RPMI7951 (cell line): ENCODE measurements at places on chromosomes 2 and 18. TPM values are rescaled to one million over a fixed set of nuclear protein-coding genes. Genes with fewer than 3 reads are reported as not detected.

Gene ZAP70
- 2.0 and 2.1 TPM in 2 replicates for total RNA-seq

Gene DNER
- 109 and 126 TPM in 2 replicates for total RNA-seq

Gene CRIM1
- total RNA-seq = 35.1 and 44.2 TPM in 2 replicates

Gene DRC1
- 0.24 TPM in 1 of 2 replicates, not detected in the other for total RNA-seq

Gene IL1B
- total RNA-seq = 57.5 and 71.6 TPM in 2 replicates

- no peak for DNase-seq
These were observed 28.4 kb upstream of the ID2 start for GRCh38 chr2:8653485-8653884.

GRCh38 chr2:232310696-232311095, 67.9 kb upstream of the ALPP start:
- no peak for DNase-seq

DNA sequence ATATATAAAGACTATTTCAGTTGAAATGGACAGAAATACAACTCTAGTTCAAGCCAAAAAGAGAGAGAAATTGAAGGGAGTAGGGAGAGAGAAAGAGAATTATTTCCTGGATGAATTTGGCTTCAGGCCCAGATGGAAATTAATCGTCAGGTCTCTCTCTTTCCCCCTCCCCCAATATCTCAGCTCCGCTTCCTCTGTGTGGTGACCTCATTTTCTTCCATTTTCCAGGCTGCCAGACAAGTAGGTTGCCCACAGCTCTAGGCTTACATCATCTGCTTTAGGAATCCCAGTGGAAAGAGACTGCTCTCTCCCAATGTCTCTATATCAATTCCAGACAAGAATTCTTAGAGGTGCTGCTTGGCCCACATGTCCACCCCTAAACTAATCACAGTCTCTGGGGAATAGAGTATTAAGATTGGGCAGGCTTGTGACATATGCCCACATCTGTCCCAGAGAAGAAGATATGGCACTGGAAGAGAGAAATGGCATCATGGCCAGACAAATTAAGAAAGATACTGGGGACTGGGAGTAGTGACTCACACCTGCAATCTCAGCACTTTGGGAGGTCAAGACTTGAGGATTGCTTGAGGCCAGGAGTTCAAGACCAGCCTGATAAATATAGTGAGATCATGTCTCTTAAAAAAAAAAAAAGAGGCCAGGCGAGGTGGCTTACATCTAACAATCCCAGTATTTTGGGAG, 37.2 kb upstream of the CFAP36 start:
- peak; percentile 51 for DNase-seq

DNA sequence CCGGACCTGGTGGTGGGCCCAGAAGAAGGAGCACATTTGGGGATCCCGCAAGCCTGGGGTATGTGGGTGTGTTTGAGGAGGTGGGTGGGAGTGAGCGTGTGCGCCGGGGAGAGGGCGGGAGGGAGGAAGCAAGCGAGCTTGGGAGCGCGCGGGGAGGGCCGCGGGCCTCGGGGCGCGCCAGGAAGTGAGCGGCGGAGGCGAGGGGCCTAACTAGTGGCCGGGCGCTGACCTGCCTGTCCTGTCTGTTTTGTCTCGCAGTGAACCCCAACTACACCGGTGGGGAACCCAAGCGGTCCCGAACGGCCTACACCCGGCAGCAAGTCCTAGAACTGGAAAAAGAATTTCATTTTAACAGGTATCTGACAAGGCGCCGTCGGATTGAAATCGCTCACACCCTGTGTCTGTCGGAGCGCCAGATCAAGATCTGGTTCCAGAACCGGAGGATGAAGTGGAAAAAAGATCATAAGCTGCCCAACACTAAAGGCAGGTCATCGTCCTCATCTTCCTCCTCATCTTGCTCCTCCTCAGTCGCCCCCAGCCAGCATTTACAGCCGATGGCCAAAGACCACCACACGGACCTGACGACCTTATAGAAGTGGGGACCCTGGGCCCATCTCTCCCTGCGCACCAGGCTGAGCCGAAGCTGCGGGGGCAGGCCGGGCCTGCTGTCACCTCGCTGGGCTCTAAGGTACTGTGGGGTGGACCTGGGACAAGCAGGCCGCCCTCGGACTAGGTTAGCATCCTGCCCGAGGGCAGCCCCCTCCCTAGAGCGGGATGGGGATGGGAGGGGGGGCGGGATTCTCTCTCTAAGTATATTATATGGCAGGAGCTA, 1.2 kb downstream of the HOXD4 start:
- peak; percentile 66 for DNase-seq

DNA sequence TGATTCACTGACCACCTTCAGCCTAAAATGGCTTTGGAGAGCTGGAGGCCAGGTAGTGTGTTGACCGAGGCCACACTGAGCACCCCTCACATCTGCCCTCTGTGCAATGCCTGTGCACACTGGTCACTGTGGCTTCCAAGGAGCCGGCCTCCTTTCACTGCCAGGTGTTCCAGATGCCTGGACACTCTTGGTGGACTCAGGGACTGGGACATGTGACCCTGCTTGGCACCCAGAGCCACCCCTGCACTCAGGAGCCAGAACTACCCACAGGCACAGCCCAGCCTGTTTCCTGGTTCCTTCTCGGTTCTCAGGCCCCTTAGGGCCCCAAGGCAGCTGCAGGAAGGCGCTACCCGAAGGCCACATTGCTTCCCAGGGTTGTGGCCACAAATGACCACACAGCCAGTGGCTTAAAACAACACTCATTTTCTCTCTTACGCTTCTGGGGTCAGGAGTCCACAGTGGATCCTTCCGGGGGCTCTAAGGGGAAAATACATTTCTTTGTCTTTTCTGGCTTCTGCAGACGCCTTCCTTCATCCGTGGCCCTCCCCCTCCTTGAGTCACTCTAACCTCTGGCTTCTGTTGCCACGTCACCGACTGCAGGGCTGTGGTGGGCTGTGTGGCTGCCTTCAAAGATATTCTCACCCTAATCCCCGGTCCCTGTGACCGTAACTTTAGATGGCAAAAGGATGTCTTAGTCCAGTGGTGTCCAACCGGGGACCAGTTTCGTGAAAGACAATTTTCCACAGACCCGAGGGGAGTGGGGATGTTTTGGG, 78.6 kb downstream of the ASB1 start:
- peak; percentile 78 for DNase-seq

DNA sequence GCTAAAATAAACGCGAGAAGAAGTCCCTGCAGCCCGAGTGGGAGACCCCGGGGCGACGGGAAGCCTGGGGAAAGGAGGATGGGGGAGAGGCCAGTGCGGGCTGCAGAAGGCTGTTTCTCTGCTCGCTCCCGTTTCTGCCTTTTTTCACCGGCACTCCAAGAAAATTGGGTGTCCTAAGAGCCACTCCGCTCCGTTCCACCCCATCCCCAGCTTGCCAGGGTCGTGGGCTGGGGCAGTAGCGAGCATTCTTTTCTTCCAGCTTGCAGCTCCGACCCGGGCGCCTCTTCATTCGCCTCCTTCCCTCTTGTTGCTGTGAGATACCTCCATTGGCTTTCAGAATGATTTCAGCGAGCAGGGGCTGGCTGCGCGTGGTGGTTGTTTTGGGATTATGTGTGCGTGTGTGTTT, 1.1 kb downstream of the HOXD3 start:
- DNase-seq = no peak

DNA sequence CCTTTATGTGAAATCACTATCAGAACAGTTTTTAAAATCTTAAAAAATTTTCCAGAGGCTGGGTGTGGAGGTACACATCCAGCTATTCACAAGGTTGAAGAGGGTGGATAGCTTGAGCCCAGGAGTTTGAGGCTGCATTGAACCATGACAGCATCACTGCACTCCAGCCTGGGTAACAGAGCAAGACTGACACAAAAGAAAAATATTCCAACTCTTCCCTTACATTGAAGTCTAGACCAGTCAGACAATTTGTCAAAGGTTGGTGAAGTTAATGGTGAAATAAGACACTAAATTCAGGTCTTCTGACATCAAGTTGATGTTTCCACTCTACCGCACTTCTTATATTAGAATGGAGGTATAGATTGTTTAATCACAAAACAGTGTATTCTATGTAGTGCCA, 52.8 kb downstream of the HYCC2 start:
- no peak for DNase-seq

GRCh38 chr18:44882163-44882868, 201.6 kb downstream of the SETBP1 start:
- no peak for DNase-seq

DNA sequence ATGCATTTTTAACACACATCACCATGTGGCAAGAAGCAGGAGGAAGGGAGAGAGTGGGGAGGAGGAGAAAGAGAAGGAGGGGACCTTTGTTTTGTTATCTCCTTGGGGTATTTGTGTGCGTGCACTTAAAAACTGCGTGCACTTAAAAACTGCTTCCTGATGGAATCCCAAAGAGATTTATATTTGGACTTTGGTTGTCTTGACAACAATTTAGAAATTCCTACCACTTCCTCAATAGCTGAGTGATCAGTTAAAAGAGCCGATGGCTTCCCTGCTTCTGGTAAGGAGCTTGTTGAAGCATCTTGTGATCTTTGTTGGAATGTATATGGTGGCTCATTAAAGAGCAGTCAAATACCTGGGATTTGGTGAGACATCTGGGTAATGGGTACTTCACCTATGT, 4.5 kb downstream of the RAB31 start:
- no peak for DNase-seq

DNA sequence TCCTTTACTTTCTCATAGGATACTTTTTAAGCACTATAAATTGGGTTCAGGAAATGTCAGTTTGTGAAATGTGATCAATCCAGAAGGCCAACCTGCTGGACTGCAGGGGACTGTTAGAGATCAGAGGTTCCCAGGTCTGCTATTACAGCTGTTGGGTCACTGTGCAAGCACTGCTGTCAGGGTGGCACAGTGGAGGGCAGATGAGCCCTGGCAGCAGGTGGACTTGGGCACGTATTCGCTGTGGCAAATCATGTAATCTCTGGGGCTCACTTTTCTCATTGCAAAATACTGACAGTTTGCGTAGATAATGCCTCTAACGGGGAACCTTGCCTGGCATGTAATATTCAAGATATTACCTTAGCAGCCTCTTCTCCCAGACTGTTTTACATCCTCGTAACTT, 18.1 kb downstream of the RAB31 start:
- DNase-seq = no peak

GRCh38 chr2:35614640-35615039, 740.9 kb upstream of the CRIM1 start:
- DNase-seq = no peak

DNA sequence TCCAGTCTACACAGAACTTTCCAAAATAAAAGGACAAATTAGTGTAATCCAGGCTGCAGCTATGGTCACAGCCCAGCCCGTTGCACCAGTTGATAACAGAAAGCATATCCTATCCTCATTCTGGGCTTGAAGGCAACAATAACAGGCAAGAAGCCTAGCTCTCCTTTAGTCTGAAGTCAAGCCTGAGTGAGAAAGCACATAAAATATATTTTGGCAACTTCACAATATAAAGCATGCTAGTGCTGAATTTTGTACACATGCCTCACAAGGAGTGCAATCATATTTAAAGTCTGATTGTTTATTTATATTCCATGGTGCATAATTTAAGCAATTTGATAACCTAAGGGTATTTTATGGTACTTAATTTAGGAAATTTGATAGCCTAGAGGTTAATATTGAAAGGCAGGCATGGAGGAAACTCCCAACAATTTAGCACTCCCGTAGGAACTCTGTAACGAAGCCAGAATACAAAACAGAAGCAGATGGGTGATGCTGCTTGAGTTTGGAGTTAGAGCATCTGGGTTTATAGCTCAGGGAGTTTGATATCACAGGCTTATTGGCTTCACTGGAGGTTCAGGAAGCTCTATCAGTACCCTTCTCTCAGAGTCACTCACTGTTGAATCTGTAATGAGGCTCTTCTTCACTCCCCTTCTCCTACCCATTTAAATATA, 1199.1 kb upstream of the GYPC start:
- DNase-seq = no peak

GRCh38 chr2:206379266-206379665, 64.1 kb upstream of the ADAM23 start:
- no peak for DNase-seq

- DNase-seq = peak; percentile 75
These were observed 52.6 kb downstream of the NCK2 start for GRCh38 chr2:105797298-105797819.

DNA sequence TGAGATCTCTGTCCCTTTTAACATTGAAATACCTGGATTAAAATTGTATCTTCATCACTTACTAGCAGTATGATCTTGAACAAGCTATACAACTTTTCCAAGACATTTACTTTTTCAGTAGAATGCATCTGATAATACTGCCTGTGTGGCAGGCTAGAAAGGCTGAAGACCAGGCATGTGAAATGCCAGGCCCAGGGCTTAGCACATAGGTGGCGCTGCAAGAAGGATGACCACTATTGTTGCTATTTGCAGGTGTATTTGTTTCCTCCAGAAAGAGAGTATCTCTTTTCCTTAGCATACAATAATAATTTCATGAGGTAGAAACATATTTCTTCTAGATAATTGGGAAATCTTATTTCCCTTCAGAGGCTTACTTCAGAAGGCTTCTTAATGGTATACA, 331.3 kb downstream of the THSD7B start:
- DNase-seq = no peak

DNA sequence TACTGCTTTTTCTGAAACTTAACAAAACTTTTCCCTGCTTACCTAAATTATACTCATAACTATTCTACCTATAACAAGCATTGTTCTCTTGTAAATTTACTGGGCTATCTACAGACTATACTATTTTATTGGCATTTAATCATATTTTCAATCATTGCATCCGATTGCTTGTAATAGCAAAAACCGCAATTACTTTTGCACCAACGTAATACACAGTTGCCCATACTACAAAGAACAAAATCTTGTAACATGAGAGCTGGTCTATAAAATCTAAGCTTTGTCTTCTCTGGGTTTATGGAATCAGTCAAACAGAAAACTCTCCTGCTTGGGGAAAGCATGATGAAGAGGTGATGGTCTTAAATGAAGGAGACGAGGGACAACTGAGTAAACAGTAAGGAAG, 463.4 kb upstream of the ST6GAL2 start:
- no peak for DNase-seq

DNA sequence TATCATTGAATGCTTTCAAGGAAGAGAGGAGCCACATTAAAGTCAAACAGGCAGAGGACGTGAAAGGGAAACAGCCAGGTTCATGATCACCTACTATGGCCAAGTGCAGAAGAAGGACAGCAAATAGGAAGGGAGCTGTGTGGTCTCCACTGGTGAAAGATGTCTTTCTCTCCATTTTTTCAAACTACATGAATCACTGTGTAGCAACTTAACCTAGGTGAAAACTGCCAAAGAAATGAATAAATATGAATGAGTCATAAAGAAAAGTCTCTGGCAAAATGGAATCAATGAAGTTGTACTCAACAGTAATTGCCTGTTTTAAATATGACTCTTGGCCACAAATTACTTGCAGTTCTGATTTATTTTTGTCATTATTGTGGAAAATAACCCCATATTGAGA, 452.6 kb upstream of the PKDCC start:
- no peak for DNase-seq

DNA sequence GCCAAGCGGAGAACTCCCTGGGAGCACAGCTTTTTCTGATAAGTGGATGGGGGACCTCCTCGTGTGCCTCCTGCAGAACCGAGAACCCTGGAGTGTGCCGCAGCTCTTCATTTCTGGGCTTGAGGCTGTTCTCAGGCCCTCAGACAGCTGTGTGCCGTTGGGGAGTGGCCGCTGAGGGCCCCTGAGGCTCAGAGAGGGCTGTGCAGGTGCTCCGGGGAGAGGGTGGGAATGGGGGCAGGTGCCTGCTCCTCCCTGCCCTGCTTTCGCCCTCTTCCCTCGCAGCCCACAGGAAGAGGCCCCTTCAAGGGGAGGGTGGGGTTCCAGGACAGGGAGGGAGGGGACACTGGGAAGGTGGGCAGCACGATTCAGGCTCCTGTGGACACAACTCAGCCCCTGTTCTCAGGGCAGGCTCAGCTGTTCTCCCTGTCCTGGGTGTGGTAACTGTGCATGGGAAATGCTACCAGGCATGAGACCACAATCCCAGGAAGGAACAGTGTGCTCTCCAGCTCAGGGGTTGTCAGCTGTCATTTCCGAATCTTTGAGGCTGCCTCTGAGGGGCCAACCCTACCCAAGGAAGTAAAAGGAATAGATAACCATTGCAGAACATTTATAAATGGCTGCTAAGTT, 11.3 kb downstream of the LCT start:
- no peak for DNase-seq
